ENCODE measurements at places on chromosomes 1 and 21.

DNA sequence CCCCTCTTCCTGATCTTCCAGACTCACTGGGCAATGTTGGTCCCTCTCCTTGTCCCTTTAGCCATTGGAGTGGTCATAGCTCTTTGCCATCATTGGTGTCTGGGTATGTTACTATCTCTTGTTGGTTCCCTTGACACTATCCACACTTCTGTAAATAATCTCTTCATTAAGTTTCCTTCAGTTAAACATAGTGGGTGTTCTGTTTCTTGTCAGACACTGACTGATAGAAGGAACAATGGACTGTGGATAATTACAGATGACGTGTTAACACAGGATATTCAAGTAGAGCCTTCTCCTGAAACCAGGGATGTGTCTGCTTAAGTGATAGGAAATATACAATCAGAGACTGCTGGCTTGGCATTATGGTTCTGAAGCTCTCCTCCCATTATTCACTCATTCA is 458.3 kb upstream of the USP24 start:
- DNase-seq: no peak

DNA sequence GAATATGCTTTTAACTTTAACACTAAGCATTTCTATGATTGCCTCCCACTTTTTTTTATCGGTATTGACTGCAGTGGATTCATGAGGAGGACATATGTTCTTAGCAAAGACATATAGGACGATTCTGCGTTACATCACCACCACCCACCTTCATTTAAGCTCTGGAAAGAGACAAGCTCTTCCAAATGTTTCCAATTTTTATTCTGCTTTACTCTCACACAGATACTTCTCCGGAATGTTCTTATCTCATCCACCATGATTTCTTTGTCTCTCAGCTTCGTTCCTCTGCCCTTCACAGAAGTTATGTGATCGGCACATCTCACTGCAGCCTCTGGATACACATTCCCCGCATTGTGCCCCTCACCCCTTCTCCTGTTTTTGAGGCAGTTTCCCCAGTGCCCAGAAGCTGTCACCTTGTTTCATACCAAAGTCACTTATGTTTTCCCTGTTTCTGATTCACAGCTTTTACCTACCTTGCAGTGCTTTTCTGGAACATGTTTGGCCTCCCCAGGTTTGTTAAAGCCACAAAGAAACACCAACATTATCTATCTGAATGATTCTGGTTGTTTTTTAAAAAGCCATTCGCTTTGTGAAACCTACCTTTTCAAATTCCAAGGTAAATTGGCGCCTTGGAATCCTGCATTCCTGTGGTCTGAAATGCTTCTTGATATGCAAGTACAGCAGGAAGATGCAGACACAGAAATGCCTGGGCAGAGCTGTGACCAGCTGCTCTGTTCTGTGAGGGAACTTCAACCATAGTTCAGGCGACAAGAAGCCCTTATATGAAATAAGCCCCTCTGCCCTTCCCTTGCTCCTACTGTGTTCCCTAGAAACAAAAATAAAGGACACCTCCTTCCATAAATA is 1020.2 kb downstream of the TTLL7 start:
- DNase-seq: no peak

GRCh38 chr1:80633947-80634706 is 1166.6 kb upstream of the ADGRL2 start:
- no peak for DNase-seq

DNA sequence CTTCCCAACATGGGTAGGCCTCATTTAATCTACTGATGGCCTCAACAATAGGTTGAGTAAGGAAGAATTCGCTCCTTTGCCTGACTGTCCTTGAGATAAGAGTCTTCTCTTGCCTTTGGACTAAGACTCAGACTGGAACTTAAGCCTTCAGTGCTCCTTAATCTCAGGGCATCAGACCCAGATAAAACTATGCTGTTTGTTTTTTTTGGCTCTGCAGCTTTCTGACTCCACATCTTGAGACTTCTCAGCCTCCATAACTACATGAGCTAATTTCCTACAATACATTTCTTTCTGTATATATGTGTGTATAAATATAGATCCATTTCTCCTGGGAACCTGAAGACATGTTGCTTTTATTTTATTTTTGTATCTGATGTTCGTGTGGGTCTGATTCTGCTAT is 1470.7 kb upstream of the PRMT6 start:
- DNase-seq: no peak

DNA sequence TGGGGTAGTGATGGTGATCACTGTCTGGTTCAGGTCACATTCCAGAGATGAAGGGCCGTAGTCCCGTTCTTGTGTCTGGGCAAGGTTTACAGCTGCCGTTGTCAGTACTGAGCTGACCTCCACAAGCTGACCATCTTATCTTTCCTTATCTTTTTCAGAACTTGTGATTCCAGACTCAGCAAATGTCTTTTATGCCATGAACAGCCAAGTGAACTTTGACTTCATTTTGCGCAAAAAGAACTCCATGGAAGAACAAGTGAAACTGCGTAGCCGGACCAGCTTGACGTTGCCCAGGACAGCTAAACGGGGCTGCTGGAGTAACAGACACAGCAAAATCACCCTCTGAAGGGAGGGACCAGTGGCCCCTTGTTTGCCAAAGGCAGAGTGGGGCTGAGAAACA is 111.6 kb downstream of the COLGALT2 start:
- DNase-seq: no peak

DNA sequence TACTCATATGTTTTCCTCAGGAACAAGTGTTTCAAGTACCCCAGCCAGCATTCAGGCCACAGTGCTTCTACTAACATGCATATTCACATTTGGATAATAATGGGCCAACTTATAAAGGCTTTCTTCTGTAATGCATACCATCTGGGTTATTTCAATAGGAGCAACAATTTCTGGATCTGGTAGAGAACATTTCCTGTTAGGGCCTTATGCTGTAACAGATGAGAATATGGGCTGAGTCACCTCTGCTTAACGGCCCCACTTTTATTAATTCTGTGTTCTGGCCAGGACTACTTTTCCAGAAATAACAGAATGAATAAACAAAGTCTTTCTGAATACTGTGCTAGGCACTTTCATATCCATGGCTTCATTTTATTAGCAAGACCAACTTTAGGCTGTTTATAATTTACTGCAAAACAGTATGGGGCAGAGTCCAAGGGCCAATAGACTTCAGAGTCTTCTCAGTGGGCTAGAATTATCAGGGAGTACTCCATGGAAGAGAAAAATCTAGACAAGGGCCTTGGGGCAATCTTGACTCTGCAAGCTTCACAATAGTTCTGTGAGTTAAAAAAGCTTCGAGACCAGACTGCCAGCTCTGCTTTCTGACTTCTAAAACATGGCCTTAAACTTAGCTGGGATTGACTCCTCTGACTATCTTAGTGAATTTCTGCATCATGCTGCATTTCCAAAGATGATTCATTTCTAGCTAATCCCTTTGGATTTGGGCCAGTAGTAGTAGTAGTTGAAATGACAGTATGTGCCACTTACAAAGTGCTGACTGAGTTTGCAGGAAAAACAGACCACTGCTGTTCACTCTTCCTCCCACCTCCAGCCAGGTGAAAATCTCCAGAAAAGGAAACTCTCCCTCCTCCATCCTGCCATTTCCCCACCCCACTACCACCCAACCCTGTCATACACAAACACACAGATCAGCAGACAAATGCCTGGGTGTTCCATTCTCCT is 8.2 kb upstream of the SSX2IP start:
- no peak for DNase-seq

DNA sequence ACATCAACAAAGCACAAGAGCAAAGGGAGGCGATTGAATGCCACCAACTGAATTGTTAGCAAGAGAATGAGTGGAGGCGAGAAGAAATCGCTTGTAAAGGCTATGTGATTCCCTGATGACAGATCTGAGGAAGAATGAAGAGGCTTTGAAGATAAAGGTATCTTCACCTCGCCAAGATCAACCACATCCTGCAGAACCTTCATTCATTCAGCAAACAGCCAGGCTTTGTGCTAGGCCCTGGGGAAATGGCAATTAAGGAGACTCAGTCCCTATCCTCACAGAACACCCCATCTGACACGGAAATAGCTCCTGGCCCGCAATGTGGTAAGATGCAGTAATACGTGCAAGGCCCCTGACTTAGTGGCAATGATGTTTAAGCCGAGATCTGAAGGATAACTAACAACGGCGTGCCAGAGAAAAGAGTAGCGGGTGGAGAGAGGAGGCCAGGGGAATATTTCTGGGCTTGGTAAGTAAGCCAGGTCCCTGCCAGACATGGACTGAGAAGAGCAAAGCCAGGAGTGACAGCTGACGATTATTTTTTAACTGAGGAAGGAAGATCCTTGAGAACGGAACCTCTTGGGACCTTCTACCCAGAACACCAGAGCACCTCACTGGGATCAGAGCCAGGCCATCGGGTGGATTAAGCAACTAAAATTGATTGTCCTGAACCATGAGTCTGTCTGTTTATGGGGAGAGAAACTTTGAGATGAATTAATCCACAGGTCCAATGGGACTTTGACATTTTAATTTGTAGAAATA is 4.6 kb upstream of the VSIG8 start:
- DNase-seq: no peak

GRCh38 chr1:167130829-167131510 is 37.1 kb downstream of the STYXL2 start:
- DNase-seq: no peak

- DNase-seq: no peak
Measured at GRCh38 chr1:91523482-91523881, 22.8 kb downstream of the CDC7 start.

- no peak for DNase-seq
Measured at GRCh38 chr1:9435153-9435636, 104.1 kb upstream of the SLC25A33 start.
